ENCODE measurements at places on chromosomes 7 and 10.
A peak's percentile ranks its signal among the peaks of the same experiment; 100 is the strongest.

DNA sequence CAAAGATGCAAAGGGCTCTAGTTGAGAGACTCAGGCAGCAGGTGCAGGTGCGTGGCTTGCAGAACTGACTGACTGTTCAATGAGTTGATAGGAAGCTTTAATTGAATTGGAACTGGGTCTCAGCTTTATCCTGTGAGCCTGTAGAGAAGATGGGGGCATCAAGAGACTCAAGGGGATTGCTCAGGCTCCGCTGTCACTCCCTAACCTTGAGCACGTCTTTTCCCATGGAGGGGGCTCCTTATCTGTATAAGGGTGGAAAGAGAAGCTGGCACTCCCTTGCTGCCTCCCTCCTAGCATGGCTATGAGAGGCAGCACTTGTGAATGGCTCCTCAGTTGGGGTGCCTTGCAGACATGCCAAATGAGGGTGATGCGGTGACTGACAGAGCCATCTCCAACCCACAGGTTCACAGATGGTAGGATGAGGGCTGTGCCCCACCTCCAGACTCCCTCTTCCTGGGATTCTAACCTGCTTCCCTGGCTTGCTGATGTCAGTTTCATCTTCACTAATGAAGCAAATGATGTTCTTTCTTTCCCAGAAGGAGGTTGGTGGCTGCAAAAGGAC, 12.4 kb upstream of the PLEKHA1 start:
- no peak for DNase-seq

DNA sequence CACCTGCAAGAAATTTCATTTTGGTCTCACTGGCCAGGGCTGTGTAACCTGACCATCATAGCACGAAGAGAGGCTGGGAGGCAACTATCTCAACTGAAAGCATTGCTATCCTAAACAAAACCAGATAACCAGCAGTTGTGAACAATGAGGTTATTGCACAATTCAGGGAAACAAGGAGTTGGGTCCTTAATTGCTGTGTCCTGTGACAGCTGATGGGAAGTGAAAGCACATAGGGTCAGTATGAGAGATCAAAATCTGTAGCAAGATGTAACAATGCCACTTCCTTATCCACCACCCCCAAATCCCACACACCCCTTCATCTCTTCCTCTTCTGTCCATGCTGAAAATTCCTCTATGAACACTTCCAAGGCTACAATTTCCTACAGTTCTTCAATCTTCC, 80.2 kb downstream of the HTR7 start:
- no peak for DNase-seq

DNA sequence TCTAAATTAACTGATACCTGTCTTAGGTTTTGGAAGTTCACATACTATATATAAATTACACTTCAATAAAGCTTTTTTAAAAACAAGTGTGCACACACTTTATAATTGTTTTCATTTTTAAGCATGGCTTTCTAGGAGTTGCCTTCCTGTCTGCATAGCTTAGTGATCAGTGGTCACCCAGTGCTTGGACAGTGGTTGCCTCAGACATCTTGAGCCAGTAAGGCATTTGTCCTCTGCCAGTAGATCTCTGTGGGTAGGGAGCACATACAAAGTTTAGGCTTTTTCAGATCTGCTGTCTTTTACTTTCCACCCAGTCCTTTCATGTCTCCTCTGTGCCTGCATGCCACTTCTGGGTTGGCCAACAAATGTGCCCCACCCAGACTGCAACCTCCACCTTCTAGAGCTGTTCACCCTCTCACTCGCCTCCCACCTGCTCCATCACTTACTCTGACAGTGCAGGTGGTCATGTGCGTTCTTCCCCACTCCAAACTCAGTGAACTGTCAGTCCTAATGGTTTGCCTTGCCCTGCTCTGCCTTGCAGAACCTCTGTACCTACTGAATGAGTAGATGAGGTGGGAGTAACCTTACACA, 31.7 kb downstream of the TPST1 start:
- no peak for DNase-seq

DNA sequence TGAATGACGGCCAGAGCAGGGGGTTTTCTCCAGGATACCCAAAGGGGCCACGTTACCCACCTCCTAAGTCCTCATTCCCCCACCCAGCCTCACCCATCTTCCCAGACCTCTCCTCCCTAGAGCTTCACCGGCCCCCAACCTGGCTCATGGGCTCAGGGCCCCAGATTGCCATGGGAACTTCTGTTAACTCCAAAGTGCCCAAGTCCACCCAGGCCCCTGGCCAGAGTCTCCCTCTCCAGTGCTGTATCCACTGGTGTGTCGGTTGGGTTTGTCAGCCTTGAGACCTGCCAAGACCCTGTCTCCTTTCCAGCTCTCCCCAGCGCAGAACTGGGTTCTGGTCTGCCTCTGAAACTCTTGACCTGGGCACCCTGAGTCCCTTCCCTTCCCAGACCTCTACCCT, 37.1 kb upstream of the ZMIZ2 start:
- DNase-seq = no peak

DNA sequence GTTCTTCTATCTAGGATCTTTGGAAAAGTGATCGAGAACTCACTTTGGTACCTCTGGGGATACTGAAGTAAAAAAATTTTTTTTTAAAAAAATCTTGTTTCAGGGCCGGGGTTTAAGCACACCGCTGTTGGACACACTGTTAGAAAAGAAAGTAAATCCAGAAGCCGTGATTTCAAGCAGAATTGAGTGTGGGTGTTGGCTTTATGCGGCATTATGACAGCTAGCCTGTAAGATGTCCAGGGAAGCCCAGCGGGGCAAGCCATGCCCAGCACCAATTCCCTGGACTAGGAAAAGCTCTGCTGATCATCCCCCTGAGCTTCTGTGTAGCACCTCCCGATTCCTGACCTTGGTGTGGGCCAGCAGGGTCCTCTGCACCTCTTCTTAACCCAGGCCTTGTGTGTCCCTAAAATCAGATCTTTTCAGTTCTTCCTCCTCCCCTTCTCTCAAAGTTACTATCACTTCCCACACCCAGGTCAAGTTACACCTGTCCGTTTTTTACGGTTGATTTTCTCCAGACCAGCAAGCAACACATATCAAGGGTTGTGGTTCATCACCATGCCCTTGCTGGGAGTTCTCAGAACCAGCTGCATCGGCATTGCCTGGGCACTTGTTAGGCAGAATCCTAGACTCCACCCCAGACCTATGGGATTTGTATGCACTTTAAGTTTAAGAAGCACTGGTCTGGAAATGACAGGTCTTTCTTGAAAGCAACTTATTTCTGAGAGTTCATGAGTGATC, 205.3 kb downstream of the TAX1BP1 start:
- no peak for DNase-seq

DNA sequence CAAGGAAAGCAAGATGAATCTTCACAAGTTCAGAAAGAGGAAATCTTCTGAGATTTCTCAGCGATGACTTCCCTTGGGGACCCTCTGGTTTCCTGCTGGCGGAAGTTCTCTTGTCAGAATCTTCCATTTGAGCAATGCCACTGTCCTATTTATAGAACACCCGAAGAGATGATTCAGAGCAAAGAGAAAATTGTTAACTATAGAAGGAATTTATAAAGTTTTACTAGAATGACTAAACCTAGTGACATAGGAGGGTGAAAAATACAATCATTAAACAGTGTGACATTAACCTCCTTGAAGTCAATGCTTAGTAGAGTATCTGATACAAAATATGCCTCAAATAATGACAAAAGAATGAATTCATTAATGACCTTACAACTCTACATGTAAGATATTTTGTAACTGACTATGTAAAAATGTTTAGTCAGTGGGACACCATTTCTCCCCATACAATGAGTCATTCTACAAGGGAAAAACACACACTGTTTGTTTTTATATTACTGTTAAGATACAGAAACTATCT, 206.5 kb upstream of the CNTNAP2 start:
- peak; percentile 47 for DNase-seq

GRCh38 chr10:123270221-123270620, 116.0 kb downstream of the BUB3 start:
- peak; percentile 75 for DNase-seq

DNA sequence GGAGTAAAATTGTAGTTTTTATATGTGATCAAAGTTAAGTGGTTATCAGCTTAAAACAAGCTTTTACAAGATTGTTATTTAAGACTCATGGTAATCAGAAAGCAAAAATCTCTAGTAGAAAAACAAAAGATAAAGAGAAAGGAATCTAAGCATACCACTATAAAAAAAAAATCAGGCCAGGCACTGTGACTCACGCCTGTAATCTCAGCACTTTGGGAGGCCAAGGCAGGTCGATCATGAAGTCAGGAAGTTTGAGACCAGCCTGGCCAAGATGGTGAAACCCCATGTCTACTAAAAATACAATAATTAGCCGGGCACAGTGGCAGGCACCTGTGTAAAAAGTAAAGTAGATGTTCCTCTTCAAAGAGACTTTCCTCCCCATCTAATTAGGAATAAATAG, 265.9 kb upstream of the NRP1 start:
- DNase-seq = peak; percentile 67

GRCh38 chr7:30864101-30864500, 47.6 kb upstream of the AQP1 start:
- DNase-seq = no peak

GRCh38 chr7:47991741-47992311, 12.4 kb upstream of the HUS1 start:
- peak; percentile 78 for DNase-seq

GRCh38 chr7:40959955-40960354, 742.9 kb downstream of the INHBA start:
- DNase-seq = no peak

DNA sequence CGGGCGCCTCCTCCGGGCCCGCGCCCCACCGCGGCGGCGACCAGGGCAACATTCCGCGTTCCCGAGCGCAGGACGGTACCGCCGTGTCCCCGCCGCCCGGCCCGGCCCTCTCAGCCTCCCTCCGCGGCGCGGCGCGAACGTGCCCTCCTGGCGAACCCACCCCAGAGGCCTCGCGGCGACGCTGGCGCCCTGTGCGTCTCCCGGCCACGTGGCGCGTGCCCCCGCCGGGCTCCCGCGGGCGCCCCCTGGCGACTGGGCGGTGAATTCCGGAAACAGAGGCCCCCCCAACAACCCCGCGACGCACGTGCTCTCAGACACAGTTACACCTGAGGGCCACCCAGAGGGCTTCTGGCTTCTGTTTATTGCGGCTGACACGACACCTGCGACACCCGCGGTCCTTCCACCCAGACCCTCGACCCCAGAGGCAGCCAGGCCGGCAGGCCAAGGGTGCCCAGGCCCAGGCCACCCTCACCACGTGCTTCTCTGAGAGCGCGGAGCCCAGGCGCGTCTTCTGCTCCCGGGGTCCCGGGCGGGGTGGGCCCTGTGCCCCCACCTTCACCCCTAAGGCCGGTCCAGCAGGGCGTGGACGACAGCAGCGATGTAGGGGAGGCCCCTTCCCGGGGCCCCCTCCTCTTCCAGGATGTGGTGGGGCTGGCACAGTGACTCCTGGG, at the start of gene SAP25:
TSS of gene SAP25 (minus strand) at position 210 of the 671 bp plus-strand sequence. CDS start at position 52, 158 bp downstream.
- no peak for DNase-seq

DNA sequence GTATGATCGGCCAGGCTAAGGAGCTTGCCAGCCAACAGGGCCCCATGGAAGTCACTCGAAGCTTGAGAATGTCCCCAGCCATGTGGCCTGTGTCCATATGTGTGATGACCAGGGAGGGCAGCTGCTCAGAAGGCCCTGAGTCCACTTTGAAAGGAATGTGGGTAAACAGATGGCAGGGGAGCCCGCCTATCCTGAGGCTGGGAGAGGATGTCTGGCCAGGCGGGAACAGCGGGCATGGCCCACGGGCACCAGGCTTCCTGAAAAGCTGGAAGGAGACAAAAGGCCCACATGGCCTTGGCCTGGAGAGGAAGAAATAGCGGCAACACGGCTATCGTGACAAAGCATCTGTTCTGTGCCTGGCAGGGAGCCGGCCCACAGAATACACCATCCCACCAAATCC, 137.9 kb upstream of the PPIF start:
- no peak for DNase-seq

GRCh38 chr7:33186192-33186591, 56.8 kb downstream of the BBS9 start:
- peak; percentile 81 for DNase-seq

DNA sequence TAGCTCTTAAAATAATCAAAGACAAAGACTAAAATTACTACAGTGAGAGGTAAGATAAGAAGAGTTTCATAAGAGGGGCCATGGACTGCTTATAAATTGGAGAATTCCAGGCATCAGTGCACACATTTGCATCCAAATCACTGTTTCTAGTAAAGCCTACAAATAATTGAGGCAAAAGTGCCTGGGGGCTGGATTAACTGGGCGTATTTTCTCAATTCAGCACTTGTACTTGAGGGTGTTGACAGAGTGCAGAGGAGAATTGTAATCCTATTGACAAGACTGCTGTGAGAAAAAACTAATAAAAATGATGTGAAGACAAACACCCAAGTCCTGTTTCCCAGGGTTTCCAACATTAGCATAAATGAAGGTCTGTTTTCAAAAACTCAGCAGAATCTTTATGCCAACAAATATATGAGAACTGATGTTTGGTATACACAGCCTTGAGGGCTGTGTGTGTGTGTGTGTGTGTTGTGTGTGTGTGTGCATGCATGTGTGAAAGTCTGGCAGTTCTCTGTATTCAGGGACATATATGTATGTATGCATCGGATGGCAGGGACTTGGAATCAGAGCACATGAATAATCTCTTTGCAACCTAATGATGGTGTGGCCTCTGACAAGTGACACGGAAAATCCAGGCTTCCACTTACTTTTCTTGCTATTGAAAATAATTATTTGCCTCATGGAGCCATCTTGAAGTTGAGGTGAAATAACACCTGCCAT, 182.1 kb upstream of the CDC14C start:
- no peak for DNase-seq

- no peak for DNase-seq
These were observed 52.3 kb downstream of the RNLS start for GRCh38 chr10:88530629-88531391.

DNA sequence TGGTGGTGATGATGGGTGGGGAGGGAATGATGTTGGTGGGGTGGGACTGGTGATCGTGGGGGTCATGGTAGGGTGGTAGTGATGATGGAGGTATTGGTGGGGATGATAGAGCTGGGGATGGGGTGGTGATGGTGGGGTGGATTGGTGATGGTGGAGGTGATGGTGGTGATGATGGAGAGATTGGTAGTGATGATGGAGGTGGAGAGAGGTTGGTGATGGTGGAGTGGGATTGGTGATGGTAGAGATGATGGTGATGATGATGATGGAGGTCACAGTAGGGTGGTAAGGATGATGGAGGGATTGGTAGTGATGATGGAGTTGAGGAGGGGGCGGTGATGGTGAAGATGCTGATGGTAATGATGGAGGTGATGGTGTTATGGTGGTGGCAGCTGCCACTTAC, 155.3 kb downstream of the EXOC4 start:
- DNase-seq = no peak

DNA sequence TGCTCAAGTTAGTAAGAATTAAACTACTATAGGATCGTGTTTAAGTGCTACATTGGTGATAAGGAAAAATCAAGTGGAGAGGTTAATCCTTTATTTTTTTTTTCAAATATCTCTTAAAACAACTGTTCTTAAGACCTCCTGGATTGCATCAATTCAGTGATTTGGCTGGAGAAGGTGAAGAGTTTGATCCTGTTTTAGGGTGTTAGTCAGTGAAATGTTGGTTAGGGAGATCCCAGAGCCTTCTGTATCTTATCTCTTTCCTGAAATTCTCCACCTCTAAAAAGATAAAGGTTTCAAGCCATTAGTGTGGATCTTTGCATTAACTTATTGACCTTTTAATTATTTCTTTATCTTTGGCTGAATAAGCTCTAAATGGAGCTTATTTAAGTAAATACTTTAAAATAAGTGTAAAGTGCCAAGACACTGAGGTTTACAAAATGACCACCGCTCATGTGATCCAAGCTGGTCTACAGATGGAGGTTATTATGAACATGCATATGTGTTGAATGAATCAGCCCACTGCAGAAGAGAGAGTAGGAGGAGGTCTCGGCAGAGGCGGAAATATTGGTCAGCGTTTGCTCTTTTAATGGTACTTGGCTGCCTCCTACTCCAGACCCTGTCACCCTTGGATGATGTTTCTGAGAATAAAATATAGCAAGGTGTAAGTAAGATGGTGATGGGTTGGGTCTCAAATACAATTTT, 51.8 kb upstream of the BMPER start:
- DNase-seq = peak; percentile 80
